ENCODE measurements at places on chromosomes 12 and 14.

- DNase-seq, result peak; percentile 37
Measured at GRCh38 chr12:104478396-104479122, 21.8 kb downstream of the CHST11 start.

GRCh38 chr12:40583743-40584142 lies 108.5 kb upstream of the CNTN1 start:
- no peak for DNase-seq

- DNase-seq, result no peak
Measured at GRCh38 chr12:10669533-10669932, 4.3 kb downstream of the STYK1 start.

DNA sequence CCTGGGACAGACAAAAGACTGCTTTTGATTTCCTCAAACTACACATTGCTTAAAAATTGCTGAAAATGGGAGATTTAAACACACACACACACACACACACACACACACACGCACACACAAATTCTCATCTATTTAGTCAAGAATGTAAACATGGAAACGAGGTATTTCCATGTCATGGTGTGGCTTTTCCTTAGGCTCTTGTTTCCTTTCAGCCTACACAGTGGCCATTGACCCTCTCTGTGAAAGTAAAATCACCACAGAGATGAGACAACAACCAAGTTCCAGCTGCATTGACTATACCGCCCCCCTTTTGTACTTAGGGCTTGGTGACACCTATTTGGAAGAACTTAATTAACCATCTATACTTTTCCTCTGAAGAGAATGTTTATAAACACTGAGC lies 41.9 kb downstream of the TTC8 start:
- no peak for DNase-seq

DNA sequence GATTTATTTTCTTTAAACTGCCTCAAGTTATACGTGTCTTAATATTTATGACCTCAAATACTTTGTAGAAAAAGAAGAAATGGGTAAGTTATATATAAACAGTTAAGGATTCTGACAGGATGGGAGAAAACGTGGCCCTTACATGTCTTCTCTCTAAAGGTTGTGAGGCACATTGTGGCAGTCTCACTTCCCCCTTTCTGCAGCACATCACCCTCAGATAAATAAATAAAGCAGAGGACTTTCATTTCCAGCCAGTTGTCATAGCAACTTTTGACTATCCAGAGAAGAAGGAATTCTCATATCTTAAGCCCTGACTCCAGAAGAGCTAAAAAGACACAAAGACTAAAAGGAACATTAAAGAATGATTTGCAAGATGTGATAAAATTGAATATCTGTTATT lies 28.8 kb upstream of the CEP83 start:
- no peak for DNase-seq

GRCh38 chr12:45988264-45988663 lies 2.1 kb downstream of the SCAF11 start:
- no peak for DNase-seq

DNA sequence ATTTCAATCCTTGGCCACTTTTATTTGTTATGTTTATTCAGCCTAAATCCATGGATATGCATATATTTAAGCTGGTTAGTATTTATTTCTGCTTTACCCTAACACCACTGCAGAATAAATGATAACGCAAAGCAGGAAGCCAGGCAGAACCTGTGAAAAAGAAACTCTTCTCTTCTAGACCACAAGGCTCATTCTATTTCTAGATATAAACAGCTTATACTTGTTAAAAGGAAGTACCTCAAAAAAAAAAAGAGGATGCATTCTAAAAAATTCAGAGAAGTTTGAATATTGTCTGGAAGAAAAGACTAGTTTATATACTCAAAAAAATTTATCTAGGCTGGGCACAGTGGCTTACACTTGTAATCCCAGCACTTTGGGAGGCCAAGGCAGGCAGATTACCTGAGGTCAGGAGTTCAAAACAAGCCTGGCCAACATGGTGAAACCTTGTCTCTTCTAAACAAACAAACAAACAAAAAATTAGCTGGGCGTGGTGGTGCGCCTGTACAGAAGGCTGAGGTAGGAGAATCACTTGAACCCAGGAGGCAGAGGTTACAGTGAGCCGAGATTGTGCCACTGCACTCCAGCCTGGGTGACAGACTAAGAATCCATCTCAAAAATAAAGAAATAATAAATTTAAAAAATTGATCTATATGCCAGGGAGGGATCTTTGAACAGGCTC lies 55.8 kb downstream of the GALNT4 start:
- no peak for DNase-seq

GRCh38 chr14:67514650-67515385 lies 18.3 kb upstream of the PLEKHH1 start:
- peak; percentile 50 for DNase-seq

- DNase-seq, result no peak
Measured at GRCh38 chr12:2084553-2085296, 31.9 kb downstream of the CACNA1C start.

GRCh38 chr14:102557434-102558226 lies 34.8 kb upstream of the RCOR1 start:
- DNase-seq, result no peak

GRCh38 chr12:21962236-21962635 lies 21.0 kb upstream of the ABCC9 start:
- no peak for DNase-seq
